ENCODE measurements at places on chromosomes 4 and X.
A peak's percentile ranks its signal among the peaks of the same experiment; 100 is the strongest.

- DNase-seq: no peak
Observed at GRCh38 chr4:117908306-117909207, 125.7 kb upstream of the NDST3 start.

DNA sequence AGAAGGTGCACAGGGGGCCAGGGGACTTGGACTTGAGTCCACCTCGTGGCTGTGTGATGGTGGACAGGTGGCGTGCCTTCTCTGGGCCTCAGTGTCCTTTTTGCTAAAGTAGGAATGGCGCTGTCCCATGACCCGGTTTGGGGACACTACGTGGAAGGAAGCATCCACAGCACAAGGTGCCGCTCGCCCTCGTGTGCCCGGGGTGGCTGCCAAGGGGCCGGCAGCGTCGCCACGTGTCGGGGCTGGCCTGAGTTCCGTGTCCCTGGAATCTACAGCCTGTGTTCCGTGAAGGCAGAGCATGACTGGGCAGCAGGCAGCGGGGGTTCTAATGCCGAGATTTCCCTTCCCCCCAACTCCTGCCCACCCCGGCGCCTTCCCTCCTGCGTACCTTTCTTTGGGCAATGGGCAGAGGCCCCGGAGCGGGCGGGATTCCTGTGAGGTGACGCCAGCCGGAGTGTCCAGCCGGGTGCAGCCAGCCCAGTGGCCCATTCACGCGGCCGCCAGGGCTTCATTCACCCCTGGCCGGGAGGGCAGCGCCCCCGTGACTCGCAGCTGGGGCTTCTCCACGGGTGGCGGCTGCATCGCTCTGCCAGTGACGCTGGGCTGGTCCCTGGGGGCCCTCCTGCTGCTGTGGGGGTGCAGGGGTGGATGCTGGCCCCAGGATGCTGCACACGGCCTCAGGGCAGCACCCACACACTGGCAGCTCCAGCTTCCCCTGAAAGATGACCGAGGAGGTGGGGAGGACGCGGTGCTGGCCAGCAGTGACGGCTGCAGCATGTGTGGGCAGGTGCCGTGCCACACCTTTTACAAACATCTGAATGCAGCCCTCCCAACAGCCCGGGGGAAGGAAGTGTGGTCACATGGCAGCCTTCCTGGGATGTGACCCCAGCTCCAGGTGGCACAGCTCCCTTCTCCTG lies 21.2 kb downstream of the DOK7 start:
- DNase-seq: no peak

DNA sequence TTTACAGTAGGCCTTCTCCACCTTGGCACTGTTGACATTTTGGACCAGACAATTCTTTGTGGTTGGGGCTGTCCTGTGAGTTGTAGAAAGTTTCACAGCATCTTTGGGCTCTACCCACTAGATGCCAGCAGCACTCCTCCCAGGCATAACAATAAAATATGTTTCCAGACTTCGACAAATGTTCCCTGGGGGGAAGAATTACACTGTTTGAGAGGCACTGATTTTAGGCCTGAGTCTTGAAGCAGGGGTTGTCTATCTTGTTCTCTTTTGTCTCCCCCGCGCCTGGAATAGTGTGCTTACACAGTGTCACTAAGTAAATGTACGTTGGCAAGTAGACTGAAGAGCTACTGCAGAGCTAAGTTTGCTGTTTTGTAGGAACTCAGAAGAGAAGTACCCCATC lies 254.4 kb upstream of the BOD1L1 start:
- DNase-seq: no peak

GRCh38 chrX:115030625-115031024 lies 13.2 kb upstream of the IL13RA2 start:
- no peak for DNase-seq

DNA sequence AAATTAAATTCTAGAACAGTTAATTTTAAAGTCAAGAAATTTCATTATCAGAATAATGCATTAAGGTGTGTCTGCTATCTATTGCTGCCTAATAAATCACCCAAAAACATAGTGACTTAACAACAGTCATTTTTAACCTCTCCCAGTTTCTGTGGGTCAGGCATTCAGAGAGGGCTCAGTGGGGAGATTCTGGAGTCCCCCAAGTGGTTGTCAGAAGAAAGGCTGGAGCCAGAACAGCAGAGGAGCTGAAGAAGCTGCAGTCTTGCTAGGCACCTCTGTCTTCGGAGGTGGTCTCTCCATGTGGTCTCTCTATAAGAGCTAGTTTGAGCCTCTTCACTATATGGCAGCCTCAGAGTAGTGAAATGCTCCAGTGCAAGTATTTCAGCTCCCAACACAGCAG lies 9.3 kb upstream of the HOPX start:
- no peak for DNase-seq

- no peak for DNase-seq
Observed at GRCh38 chrX:625137-625691, 5.4 kb upstream of the SHOX start.

DNA sequence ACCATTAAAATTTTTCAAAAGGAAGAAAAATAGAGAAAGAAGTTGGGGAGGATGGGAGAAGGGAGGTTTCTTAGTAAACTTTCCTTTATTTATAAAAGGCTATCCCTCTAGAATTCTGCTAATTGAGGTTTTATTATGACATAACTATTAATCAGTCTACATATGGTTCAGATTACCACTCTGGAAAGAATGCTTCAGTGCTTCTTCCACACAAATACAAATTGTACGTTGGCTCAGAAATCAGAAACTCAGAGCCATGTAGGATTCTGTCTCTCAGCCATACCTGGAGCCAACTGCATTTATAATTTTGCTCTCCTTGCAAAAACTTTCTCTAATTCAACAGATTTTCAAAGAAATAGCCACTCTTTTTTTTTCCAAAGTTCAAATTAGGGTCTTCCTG lies 37.1 kb downstream of the SRPX start:
- DNase-seq: no peak

GRCh38 chr4:184811526-184812198 lies 14.1 kb downstream of the ACSL1 start:
- DNase-seq: no peak

GRCh38 chrX:49934148-49934547 lies 11.8 kb downstream of the CLCN5 start:
- no peak for DNase-seq

GRCh38 chrX:7112071-7112470 lies 35.4 kb upstream of the STS start:
- DNase-seq: no peak

DNA sequence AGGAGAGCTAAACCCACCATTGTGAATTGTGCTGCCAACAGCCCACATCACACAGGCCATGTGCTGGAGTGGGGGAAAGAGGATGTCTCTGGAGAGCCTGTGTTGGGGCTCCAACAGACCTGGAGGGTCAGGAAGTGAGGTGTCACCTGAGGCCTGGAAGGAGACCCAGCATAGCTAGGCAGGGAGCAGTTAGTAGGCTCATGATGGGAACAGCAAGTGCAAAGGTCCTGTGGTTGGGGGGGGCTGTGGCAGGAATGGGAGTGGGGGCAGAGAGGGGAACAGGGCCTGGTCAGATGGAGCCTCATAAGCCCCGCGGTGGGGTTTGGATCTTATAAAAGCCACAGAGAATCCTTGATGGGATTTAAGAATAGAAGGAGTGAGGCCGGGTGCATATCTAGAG lies 35.9 kb upstream of the GPR78 start:
- no peak for DNase-seq

- no peak for DNase-seq
Observed at GRCh38 chr4:36183232-36183631, 61.1 kb downstream of the ARAP2 start.

- no peak for DNase-seq
Observed at GRCh38 chrX:153926858-153927671, 1.0 kb upstream of the ARHGAP4 start.

- DNase-seq: no peak
Observed at GRCh38 chr4:53123171-53123570, 242.7 kb downstream of the SCFD2 start.

DNA sequence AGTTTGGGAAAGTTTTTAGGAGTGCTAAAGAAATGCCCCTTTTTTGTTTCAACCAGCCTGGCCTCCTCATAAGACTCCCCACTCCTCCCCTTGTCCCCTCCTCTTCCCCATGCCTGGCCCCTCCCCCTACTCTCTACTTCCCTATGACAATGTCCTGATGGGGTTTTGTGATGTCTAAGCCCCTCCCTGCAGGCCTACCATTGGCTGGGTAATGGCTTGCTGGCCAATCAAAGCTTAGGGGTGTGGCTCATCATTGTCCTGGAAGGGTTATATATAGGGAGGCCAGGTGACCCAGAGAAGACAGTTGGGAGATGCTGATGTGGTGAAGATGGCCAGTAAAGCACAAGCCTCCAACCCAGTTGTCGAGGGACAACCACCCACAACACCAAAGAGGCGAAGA lies 48.2 kb upstream of the PASD1 start:
- DNase-seq: no peak

DNA sequence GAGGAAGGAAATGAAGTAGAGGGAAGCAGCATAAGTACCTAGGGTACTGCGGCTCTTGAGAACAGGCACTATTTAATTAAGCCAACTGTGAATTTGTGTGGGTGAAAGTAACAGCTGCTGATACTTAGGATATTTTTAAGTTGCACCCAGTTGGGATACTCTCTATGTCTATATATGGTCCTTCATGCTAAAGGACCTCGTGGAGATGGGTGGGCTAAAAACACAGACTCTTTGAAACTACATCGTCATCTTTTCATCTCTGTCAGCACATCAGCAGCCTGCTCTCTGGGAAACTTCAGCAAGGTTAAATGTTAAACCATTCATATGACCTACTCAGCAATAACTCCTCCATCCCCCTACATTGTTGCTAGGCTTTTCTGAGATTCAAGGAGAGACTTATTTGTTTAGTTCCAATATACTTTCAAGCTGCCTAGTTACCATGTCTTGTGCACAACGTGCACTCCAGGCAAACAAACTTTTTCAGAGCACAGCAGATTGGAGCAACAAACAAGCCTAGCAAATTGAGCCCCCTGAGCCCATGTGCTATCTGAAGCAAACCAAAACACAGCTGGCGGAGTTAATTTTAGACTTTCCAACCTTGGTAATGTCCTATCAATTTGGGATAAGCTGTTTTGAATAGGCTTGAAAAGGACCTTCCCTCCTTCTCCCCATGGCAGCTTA lies 6.2 kb upstream of the MOB1B start:
- no peak for DNase-seq

GRCh38 chrX:124332481-124333424 lies at the start of gene TEX13D:
TEX13D (plus strand) TSS chrX:124332660; CDS start chrX:124332918, 258 bp downstream.
- no peak for DNase-seq

DNA sequence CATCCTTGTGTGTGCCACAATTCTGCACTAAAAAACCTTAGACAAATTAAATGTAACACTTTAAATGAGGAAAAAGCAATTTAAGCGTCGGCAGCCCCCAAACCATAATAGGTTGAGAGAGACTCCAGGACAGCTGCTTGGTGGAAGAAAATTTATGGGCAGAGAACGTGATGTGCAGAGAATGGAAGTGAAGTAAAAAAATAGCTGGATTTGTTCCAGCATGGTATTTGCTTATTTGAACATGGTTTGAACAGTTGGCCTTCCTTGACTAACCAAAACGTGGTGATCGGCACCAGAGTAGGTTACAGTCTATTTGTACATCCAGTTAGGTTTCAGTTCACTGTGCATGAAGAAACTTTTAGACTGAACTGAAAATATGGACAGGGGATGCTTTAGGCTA lies 343.0 kb upstream of the CPEB2 start:
- DNase-seq: no peak

DNA sequence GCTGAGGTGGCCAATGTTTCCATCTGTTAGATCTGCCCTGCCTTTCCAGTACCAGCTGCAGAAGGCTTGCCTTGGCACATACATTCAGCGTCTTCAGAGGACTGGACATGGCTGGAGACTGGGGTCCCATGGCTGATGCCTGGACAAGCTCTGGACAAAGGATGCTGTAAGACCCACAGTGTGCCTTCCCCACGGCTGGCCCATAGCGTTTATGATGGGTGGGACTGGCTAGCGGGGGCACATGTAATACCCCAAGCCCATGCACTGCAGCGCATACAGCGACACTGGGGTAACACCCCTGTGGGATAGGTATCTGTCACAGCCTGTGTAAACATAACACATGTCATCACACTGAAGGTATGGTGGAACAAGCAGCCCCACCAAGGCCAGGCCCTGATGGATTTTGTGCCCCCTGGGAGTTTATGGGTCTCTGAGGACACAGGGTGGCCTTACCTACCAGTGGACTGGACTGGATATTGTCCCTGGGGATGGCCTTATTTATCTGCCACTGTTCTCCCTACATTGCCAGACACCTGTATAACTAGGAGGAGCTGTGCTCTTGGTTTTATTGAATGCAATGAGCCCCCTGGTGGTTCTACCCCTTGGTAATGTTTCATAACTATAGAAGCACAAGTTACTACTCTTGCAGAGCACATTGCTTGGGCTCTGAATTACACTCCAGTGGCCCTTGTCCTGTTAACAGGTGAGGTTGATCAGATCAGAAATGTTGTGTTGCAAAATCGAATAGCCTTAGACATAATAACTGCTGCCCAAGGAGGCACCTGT lies 34.3 kb upstream of the TACR3 start:
- no peak for DNase-seq

- DNase-seq: no peak
Observed at GRCh38 chr4:166422475-166422874, 549.4 kb downstream of the TLL1 start.

DNA sequence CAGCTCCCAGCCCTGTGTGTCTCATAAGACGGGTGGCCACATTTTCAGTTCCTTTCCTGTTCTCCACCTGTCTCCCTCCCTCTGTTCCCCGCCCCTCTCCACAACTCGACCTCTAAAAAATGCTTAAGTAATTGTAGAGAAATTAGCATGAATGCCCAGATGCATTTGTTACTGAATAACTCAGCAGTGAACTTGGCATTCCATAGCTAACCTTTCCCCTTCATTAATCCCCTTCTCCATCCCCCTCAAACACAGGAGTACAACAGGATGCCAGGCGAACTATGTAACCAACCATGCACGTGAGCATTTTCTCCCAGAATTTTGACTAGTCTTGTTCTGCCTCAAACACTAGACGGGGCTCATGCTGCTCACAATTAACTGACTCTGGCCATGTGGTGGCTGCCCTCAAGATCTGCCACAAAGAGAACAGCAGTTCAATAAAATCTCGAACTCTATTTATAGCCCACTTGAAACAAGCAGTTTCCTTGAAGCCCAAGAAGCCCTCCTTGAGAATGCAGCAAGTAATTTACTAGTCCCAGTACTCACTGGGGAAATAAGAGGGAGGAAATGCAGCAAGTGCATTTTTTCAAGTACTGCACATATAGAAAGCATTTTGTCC lies 351.2 kb downstream of the ARHGAP24 start:
- peak; percentile 51 for DNase-seq

Data from HEK293T (cell line).